G401 (cell line): ENCODE measurements at places on chromosomes 3 and 15.

DNA sequence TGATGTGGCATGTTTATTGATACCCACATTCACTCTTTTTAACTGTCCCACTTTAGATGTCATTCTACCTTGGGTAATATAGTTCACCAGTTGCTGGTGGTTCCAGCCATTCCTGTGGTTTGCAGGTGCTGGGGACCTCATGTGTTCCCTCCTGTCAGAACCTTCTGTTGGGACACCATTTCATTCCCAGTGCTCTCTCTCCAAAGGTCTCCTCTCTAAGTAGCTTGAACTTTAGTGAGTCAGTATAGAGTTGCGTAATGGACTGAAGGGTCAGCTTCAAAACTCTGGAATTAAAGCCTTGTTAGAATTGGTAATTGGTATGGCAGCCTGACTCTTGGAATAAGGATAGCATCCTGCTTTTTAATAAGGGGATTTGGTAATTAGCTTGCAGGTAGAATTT is 108.5 kb downstream of the PLCL2 start:
- DNase-seq, result no peak

DNA sequence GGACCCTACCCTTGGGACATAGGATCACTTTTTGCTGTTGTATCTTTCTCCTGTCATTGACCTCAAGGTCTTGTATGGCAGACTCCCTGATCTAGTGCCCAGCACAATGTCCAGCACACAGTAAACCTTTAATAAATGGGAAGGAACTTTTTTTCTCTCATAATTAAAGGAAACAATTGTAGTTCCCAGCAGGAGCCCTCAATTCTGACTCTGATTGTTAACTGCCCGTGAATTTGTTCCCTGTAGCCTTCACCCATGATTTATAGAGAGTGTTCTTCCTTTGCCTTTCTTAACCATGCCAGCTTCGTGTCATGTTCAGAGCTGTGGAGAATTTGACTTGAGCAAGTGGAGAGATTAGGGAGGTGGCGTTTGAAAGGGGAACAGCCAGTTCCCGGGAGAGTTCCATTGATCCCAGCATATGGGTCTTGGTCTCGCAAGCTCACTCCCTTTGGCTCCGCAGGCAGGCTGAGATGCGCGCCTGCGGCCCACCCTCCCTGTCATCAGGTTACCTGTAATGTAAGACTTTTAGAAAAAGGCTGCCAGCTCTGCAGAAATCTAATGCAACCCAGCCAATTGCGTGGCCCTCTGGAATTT is 182.6 kb downstream of the TP63 start:
- DNase-seq, result no peak

GRCh38 chr15:53586799-53587198 is 172.7 kb downstream of the WDR72 start:
- peak; percentile 22 for DNase-seq

DNA sequence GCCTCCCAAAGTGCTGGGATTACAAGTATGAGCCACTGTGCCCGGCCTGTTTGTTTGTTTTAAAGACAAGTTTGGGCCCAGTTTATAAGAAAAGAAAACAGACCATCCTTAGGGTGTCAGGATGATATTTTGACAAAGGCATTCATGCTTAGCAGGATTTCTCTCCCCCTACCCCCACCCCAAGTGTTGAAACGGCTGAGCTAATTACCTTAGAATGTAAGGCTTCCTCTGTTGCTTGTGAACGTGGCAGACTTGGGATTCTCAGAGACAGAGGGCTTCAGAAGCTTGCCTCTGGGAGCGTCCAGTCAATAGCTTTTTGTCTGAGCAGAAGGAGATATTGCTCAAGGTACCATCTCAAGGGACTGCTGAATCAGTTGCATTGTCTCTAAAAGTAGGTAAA is 24.0 kb downstream of the FLNB start:
- DNase-seq, result no peak
